ENCODE measurements at places on chromosomes 5 and 9. TPM values are rescaled to one million over a fixed set of nuclear protein-coding genes. Genes with fewer than 3 reads are reported as not detected.
A peak's percentile ranks its signal among the peaks of the same experiment; 100 is the strongest.

The KLF4 gene
- 1.5 TPM for total RNA-seq

- H3K4me1 ChIP-seq, result peaks cover 29% of the 10 kb centered on the region
- no peaks in the 10 kb centered on the region for H3K36me3 ChIP-seq
- H3K27ac ChIP-seq, result no peak overlapping the region
- H3K4me3 ChIP-seq, result no peak overlapping the region
- H3K27me3 ChIP-seq, result peaks cover 26% of the 10 kb centered on the region
Observed at GRCh38 chr5:71701407-71701806, 17.7 kb upstream of the CARTPT start.

DNA sequence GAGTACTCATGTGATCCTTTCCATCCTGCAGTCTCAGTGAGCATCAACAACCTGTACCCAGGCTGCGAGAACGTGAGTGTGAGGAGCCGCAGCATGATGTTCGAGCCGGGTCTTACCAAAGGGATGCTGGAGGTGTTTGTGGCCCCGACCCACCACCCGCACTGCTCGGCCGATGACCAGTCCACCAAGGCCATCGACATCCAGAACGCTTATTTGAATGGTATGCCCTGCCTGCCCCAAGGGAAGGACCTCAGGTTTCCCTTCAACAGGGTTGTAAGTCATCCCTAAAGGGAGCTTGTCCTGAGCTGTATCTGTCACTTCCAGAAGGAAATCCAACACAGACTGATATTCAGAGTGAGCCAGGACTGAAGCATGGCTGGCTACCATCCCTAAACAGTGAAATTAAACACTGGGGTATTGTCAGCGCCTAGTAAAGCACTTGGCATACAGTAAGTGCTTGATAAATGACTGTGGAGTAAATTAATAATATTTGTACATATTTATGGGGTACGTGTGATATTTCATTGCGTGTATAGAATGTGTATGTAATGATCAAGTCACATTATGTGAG is 39.3 kb upstream of the CTSL start:
- no peak for DNase-seq
- peaks cover 17% of the 10 kb centered on the region for H3K4me1 ChIP-seq
- no peak overlapping the region for H3K27ac ChIP-seq
- H3K36me3 ChIP-seq, result peaks cover 2% of the 10 kb centered on the region

- peaks cover 32% of the 10 kb centered on the region for H3K4me1 ChIP-seq
- H3K27me3 ChIP-seq, result no peaks in the 10 kb centered on the region
- peak; percentile 78 for DNase-seq
- H3K27ac ChIP-seq, result peak overlapping the region; percentile 42
Observed at GRCh38 chr9:16688814-16689213, 181.7 kb downstream of the BNC2 start.

The LECT2 gene
- not detected for total RNA-seq

DNA sequence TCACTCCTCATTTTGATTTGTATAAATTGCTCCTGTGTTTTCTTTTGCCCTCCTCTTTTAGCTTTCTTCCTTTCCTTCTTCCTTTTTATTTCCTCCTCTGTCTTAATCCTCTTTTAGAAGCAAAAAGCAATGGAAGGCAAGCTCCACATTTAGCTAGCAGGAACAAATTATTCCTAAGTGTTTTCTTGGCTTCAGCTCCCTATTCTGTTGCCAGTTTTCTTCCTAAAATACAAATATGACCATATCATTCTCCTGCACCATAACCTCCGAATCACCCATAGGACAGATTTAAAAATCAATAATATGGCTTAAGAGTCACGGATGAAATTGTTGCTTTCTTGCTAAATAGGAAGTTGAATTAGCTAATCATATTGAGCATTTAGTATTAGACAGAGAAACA is 49.4 kb downstream of the GRIN3A start:
- no peaks in the 10 kb centered on the region for H3K4me1 ChIP-seq
- H3K36me3 ChIP-seq, result no peaks in the 10 kb centered on the region
- DNase-seq, result no peak
- H3K4me3 ChIP-seq, result no peak overlapping the region

The AIF1L gene
- 39.7 TPM for total RNA-seq

Measured in endothelial cell of umbilical vein (primary cell).